CD4-positive, alpha-beta T cell (primary cell): ENCODE measurements at places on chromosomes 16 and 17.
A peak's percentile ranks its signal among the peaks of the same experiment; 100 is the strongest.

GRCh38 chr16:64012166-64012565 is 1109.7 kb downstream of the CDH11 start:
- DNase-seq, result no peak

DNA sequence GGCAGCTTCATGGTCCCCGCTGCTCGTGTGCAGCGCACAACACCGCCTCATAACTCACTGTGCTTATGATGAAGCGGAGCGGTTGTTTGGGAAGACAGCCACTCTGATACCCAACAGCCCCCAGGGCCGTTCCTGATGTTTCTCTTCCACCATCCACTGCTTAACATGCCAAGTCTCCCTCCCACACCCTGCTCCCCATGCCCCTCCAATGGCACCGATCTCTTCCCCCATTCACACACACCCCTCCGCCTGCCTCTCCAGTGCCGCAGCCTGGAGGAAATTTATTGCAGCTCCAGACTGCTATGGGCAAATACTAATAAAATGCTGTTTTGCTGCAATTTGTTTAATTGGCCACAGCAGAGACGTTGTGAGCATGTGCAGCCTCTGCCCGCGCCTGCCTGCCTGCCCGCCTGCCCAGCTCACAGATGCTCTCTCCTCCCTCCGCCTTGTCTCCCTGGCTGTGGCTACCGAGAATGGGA is 80.3 kb upstream of the LHX1 start:
- no peak for DNase-seq

DNA sequence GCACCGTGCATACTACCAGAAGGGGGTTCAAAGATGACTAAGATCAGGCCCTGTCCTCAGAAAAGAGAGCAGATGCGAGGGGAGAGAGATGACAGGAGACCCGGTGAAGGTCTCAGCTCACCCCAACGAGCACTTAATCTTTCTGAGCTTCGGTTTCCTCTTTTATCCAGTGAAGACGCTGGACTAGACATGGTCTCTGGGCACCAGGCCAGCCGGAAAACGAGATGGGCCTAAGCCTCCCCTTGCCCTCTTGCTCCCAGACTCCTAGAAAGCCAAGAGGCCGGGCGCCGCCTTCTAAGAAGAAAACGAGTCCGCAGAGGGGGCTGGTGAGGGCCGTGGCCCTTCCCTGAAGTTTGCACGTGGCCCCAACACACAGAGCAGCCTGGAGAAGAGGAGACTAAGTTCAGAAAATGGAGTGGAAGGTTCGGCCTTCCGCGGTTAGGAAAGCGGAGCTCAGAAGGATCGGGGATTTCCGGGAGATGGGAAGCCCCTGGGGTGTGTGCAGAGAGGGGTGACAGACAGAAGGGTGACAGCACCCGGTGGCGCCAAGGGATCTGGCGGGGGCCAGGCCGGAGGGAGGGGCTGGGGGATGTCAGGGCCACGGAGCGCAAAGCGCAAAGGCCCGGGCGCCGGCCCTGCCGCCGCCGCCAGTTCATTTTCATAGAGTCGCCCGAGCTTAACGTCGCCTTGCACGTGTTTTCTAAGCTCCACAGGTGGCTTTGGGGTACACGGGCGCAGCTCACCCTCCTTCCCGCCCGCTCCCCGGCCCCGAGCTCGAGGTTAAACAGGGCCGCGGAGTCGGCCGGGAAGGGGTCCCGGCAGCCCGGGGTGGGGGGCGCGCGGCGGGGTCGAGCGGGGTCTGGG is 42.1 kb upstream of the BHLHA9 start:
- DNase-seq, result no peak

- DNase-seq, result no peak
Measured at GRCh38 chr17:60087882-60088669, 9.4 kb upstream of the HEATR6 start.

- no peak for DNase-seq
Measured at GRCh38 chr17:18314059-18314730, 599 bp downstream of the TOP3A start.

GRCh38 chr16:16025214-16025968 is 76.0 kb downstream of the ABCC1 start:
- DNase-seq, result peak; percentile 23

- DNase-seq, result no peak
Measured at GRCh38 chr17:65277576-65277975, 140.4 kb downstream of the RGS9 start.

GRCh38 chr17:78734793-78735641 is 47.1 kb downstream of the CYTH1 start:
- DNase-seq, result no peak

DNA sequence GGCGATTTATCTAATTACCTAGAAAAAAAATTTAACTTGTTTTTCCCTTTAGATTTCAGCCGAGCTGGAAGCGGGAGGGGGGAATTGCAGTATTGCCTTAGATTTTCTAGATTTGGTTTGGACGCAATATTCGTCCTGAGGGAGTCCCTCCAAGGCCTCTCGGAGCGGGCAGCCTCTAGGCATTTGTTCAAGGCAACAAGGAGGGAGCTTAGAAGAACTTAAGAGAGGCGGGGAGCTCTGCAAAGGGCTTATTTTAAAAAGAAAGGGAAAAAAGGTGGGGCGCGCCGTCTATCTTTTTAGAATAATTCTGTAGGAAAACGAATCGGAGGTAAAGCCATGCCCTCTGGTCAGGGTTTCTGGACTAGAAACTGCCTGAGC is 407 bp upstream of the TMEM94 start:
- DNase-seq, result no peak

DNA sequence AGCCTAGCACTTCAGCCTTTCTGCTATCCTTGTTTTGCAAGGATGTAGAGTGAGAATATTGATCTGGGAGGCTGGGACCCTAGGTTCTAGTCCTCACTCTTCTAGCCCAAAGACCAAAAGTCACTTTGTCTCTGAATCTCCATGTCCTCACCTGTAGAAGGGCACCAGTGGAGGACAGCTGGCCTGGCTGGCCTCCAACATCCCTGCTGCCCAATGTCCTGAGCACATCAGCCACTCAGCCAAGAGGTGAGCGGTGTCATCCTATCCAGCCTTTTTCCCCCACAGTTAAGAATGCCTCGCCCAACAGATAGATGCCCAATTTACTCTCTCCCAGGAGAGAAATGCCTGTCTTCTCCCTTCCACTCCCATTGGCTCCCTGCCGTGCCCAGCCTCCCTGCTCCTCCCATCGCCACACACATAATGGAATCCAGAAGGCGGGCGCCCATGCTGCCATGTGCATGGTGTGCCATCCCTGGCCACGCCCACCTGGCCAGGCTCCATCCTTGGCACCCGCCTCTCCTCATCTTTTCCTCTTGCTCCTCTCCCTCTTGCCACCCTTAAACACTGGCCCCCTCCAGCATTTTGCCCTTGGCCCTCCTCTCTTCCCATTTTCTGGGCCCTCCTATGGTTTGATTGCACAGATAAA is 157.3 kb upstream of the SDK2 start:
- no peak for DNase-seq

GRCh38 chr17:29905879-29906167 is 24.2 kb downstream of the SSH2 start:
- DNase-seq, result no peak

GRCh38 chr17:50614471-50615051 is 20.1 kb upstream of the ABCC3 start:
- DNase-seq, result no peak

GRCh38 chr17:44324092-44324570 is 492 bp downstream of the SLC25A39 start:
- DNase-seq, result no peak

DNA sequence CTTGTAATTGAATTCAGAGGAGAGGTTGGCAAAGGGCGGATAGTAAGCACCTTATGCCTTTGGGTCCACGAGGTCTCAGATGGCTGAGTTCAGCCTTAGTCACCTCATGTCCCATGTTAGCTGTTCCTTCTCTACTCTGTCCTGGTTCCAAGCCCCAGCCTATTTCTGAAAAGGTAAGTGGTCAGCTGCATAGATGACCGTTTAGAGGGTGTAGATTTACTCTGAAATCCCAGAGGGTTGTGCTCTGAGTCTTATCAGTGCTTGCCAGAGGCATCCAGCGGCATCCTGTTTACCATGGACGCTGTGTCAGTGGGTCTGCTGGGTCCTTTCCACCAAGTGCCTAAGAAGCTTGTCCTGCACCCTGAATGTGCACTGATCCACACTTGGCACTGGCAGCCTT is 1.9 kb downstream of the ZNF778 start:
- DNase-seq, result no peak

DNA sequence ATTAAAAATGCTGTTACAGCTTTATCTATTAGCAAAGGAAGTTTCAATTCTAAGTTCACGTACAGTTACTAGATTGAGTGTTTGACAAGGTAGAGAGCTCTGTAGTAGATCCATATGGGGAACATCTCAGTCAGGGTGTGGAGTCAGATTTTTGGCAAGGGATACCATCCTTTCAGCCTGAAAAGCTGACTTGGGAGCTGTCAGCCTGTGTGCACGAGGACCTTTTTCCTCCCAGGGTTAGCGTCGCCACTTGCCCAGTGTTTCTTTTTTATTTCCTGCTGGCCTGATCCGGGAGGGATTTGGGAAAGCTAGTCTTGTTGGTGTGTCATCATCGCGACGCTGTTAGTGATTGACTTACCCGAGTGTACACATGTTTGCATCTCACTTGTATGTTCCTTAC is 29.5 kb downstream of the WWOX start:
- DNase-seq, result no peak

- DNase-seq, result peak; percentile 75
Measured at GRCh38 chr17:40598619-40599467, 33.6 kb upstream of the CCR7 start.

DNA sequence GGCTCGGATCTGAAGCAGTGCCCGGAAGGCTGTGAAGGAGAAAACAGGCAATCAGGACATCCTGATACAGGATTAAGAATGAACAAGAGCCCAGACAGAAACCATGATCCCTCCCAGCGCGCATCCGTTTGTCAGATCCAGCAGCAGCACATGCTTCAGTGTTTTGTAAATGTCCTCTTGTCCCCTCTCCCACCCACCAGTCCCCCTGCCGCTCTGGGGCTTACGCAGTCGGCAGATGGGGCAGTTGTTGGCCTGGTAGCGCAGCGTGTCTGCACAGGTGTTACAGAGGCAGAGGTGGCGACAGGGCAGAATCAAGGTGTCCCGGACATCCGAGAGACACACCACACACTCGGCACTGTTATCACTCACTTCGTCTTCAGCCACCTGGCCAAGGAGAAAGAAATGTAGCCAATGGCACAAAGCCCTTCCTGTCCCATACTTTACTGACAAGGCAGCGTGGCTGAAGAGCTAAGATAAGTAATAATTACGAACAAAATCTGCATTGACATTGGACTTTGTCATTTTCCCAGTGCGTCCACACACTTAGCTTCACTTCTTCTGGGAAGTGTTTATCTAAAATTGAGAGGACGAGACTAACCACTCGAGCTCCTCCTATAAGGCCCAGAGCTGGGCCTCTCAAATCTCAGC is 20.7 kb upstream of the FOXJ1 start:
- no peak for DNase-seq

DNA sequence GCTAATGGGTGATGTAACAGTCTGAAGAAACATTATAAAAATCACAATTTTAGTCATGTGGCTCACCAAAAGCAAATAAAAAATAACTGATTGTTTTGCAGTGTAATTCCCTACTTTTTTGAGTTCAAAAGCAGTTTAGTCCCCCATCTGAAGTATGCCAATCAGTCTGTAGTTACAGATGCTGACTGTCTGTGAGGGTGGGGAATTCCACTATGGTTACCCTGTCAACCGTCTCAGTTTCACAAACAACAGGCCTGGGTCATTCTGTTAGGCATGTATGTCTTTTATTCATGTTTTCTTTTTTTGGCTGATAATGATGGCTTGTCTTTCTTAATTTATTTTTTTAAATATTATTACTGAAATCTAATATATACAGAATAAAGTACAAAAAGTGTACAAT is 69.3 kb downstream of the STXBP4 start:
- no peak for DNase-seq

GRCh38 chr16:9053006-9053601 is 38.3 kb upstream of the HAPSTR1 start:
- no peak for DNase-seq

DNA sequence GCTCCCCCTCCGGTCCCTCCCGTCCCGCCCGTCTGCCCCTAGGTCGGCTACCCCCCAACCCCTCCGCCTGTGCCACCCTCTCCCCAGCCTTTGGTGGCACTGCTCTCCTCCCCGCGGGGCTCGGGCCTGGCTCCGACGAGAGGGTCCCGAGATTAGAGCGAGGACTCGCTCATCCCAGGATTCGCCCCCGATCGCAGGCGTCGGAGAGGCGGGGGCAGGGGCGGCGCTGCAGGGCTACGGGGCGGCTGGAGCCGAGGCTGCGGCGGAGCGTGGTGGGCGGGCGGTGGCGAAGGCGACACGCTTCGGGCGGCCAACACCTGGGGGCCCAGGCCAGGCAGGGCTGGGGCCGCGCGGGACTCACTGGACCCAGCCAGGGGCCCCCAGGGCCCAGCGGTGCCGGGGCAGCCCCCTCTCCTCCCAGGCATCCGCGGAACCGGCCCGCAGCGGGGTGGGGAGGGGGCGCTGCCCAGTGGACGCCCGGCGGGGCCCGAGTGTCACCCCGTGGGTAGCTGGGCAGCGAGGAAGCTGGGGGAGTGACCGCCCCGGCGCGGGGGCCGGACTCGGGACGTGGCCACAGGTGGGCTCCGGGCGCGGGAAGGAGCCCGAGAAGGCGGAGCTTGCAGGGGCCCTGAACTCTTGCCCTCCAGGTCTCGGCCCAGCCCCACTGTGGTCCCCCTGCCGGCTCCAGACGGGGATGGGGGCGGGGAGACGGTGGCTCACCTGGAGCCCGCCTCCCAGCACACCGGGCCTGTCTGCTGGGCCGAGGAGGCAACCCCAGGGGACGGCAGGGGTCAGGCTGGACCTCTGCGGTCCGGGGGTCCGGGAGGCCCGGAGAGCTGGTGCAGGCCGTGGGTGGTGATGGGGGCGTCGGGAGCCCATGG is 1.5 kb downstream of the MGAT5B start:
- DNase-seq, result no peak

- no peak for DNase-seq
Measured at GRCh38 chr17:1264196-1264595, 6.0 kb upstream of the BHLHA9 start.

DNA sequence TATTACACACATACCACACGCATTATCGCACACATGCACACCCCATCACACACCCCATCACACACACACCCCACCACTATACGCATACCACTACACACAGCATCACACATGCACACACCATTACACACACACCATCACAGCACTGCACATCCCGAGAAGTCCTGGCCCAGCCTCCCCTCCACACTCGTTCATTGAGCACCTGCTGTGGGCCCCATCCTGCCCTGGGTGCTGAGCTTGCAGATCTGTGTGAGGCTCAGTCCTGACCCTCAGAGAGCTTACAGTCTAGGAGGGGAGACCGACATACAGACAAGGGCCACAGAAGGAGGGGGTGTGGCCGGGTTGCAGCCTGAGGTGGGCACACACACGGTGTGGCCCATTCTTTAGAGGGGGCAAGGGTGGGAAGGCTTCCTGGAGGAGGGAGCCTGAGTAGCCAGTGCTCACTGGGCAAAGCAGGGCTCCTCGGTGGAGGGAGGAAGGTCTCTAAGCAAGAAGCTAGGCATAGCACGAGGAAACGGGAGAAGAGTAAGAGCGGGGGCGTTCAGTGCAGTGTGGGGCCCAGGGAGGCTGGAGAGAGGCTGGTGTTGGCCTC is 206.6 kb downstream of the NTN1 start:
- DNase-seq, result no peak

- DNase-seq, result peak; percentile 45
Measured at GRCh38 chr17:49290690-49291359, 60.2 kb upstream of the PHOSPHO1 start.

- no peak for DNase-seq
Measured at GRCh38 chr16:19169082-19169639, 1.1 kb downstream of the SYT17 start.

- DNase-seq, result no peak
Measured at GRCh38 chr17:17507465-17508011, 11.3 kb upstream of the RASD1 start.

- peak; percentile 66 for DNase-seq
Measured at GRCh38 chr16:66740010-66740409, 11.4 kb downstream of the DYNC1LI2 start.

- DNase-seq, result no peak
Measured at GRCh38 chr17:5869041-5869745, 201.0 kb upstream of the WSCD1 start.
